ENCODE measurements at places on chromosomes 5 and 9.

GRCh38 chr9:121577166-121577565 lies 74.3 kb upstream of the DAB2IP start:
- DNase-seq: no peak

- DNase-seq: no peak
Observed at GRCh38 chr5:28165096-28165495, 1126.7 kb upstream of the CDH9 start.

GRCh38 chr5:178454303-178454702 lies 135.9 kb downstream of the COL23A1 start:
- DNase-seq: no peak

DNA sequence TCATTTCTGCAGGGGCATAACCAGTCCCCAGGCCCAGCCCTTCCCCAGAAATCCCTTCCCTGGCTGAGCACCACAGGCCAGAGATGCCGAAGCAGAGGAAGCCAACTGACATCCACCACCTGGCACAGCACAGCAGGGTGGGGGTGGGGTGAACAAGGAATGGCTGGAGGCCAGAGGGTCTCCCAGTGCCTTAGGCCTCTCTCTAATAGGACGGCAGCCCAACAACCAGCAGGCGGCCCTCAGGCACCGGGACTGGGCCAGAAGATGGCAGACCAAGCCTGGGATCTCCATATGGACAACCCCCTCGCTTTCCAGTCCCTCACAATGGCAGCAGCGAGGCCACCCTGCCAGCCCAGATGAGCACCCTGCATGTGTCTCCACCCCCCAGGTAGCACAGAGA lies 13.2 kb downstream of the PDLIM4 start:
- DNase-seq: no peak

GRCh38 chr5:103260951-103261350 lies 2.4 kb downstream of the MACIR start:
- DNase-seq: no peak

DNA sequence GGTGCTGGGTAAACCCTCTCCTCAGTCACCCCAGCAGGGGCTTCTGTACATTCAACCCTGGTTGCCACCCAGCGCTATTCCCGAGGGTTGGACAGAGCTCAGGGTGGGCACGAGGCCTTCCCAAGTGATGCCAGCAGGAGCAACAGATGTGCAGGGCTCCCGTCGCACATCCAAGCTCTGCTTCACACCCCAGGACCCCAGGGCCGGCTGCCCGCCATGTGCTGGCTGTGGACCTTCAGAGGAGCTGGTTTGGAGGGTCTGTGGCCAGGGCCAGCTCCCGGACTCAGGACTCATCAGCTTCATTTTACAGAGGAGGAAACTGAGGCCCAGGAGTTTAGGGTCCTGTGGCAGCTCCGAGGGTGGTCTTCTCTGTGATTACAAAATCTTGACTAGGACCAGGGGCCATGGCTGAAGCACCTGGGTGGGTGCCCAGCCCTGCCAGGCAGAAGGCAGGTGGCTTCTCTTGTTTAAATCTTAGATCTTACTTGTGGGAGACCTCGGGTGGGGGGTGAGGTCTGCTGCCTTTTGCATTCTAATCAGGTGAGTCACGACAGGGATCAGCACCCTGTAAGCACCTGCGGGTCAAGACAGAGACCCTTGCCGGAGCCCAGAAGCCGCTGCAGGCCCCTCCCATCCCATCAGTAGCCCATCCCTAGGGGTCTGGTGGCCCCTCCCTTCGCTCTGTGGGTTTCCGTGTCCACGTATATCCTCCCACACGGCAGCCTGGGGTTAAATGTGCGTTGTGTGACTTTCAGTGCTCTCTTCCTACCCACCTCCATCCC lies 2.1 kb upstream of the SLC12A7 start:
- DNase-seq: no peak

- DNase-seq: no peak
Observed at GRCh38 chr9:92482329-92482728, at the start of gene ASPN. Gene ASPN, minus strand, starts transcription at chr9:92482506.

GRCh38 chr5:3301306-3301705 lies 294.3 kb upstream of the IRX1 start:
- no peak for DNase-seq

DNA sequence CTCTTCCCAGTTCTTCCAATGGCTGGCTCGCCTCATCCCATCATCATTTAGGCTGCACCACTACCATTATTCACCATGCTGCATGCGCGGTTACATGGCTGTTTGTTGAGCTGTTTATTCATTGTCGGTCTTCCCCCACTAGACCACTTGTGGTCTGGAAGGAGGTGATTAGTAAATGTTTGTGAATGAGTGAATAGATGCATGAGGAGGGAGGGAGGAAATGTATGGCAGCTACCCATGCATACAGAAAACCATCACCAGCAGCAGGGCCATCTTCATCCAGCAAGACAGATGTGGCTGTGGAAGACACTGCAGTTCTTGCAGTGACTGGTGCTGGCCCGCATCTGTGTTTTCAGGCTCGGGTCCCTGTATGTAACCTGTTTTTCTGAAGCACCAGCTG lies 113.3 kb upstream of the SAP30L start:
- no peak for DNase-seq

GRCh38 chr5:65970481-65971367 lies 44.3 kb downstream of the ERBIN start:
- no peak for DNase-seq

DNA sequence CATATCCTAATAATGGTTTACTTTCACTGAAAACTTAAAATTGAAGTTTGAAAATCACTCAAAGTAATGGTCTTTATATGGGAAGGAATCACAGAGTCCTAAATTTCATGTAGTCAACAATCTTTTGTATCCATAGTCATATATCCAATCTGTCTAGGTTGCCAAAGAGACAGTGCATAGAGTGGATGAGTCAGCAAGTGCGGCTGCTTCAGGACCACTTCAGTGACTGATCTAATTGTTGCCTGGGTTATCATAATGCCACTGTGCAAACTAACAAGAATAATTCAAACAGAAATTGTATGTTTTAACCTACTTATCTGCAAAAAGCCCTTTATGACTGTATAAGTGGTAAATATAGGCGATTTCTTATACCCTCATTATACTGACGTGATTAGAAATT lies 211.3 kb upstream of the PRR16 start:
- DNase-seq: no peak

GRCh38 chr5:163105456-163105855 lies 331.9 kb upstream of the CCNG1 start:
- no peak for DNase-seq

GRCh38 chr5:125992050-125992449 lies 431.2 kb upstream of the GRAMD2B start:
- no peak for DNase-seq

DNA sequence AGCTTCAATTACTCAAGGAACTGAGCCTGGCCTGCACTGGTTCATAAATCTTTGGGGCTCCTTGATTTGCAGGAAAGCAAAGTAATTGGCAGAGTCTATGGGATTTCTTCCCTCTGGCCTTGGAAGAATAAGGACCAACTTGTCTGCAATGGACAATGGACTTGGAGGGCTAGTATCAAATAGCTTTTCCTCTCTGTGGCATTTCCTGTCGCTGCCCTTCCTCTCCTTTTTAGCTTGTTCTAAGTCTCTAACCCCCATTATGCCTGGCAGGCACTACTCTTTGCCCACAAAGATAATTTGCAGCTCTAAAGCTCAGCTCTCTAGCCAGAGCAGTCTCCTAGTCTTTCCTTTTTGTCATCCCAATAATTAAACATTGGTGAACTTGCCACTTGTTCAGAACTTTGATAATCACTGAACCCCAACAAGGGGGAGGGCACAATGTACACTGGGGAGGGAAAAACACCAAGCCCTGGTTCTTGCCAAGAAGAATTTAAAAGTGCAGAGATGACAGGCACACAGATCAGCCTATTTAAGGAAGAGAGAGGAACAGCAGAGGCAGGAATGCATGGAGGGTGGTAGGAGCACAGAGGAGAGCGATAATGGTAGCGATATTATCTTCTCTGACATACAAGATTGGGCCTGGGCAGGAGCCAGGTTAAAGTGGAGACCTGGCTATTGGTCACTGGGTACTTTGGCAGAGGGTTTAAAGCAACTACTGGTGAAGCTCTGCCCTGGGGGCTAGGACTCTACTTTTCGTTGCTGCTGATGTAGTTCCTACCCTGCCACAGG lies 38.5 kb downstream of the FAM219A start:
- DNase-seq: no peak

Data from LNCaP clone FGC (cell line).